ENCODE measurements at places on chromosomes 7 and 10.
A peak's percentile ranks its signal among the peaks of the same experiment; 100 is the strongest.

DNA sequence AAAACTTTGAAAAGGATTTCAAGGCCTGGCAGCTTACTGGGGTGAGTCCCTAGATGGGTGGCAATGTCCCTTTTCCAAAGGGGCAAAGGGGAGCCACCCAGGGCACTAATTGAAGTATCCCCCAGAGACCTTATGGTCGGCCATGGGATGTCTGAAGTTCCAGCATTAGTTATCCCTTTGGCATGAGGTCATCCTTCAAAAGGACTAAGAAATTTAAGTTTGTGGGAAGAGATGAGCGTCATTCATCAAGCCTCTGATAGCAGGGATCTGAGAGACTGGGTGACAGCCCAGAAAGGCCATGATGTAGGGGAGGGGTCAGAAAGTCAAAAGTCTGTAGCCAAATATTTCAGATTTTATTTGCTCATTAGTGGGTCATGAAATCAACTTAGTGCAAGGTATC is 195.3 kb downstream of the ZNF438 start:
- DNase-seq: no peak

GRCh38 chr10:90859321-90859751 is 1.5 kb upstream of the HTR7 start:
- peak; percentile 74 for DNase-seq

DNA sequence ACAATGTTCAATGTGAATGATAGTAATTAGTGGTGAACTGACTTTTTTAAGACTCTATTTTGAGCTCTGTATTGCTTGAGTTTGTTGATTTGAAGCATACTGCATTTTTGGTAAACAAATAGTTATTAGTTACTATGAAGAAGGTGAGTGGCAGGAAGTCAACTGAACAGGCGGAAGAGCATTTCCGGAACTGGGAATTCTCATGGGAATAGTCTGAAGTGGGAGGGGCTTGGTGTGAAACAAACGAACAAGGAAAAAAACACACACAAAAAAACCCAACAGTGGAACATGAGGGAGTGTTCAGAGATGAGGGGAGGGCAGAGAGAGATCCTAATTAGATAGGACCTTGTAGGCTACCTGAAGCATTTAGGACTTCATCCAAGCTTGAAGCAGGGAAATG is 43.9 kb upstream of the C1QL3 start:
- no peak for DNase-seq

DNA sequence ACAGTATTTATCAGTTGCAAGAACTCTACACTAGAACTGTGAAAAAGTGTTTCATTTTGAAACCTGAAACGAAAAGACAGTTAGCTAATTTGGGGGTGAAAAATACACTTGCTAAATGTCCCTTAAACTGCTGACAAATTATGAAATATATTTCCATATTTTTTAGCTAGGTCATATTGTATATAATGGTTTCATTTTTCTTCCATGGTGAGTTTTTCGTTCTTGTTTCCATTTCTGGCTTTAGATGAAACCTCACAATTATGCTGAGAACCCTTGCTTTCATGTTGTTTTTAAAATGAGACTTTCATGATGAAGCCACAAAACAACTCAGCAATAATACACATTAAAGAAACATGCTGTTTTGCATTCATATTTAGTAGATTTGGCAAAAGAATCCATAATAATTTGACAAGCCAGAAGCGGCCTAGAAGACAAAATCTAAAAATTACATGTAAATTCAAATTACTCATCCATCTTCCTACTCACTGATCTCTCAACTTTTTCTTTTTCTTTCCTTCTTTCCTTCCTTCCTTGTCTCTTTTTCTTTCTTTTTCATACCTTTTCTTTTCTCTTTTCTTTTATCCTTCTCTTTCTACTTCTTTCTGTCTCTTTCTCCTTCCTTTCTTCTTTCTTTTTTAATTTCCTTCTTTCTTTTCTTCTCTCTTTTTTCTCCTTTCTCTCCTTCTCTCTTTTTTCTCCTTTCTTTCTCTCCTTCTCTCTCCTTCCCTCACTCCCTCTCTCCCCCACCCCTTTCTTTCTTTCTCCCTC is 46.5 kb upstream of the ITGB8 start:
- no peak for DNase-seq

DNA sequence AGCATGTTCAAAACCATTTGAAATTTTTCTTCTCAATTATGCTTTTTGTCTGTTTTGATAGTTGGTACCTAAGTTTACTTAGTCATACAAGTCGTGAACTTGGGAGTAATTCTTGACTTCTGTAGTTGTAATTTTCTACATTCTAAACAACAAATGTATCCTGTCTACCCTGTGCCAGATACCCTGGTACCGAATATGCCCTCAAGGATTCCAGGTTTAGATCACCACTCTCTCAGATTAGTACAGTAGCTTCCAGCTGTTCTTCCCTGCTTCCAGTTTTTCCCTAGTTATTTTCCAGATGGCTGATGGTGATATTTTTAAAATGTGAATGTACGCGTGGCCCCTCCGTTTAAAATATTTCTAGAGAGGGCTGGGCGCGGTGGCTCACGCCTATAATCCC is 6.5 kb downstream of the STAM start:
- no peak for DNase-seq

- peak; percentile 18 for DNase-seq
Observed at GRCh38 chr10:22984066-22984465, 56.2 kb downstream of the ARMC3 start.

- DNase-seq: peak; percentile 99
Observed at GRCh38 chr10:16965740-16966447, 148.7 kb upstream of the RSU1 start.

DNA sequence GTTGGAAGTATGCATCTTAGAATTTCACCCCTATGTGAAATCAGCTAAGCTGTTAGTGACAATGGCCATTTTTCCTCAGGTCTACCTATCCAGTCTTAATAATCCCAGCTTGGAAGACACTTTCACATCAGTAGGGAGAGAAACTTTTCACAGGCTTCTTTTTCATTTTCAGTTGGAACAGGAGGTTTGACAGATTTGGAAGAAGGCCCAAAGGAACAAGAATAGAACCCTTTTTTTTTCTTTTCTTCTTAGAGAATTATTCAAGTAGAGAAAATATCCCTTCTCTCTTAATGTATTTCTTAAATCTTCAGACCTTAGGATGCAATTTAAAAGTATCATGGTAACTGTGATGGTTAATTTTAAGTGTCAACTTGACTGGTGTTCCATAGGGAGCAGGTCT is 410.5 kb upstream of the C7orf33 start:
- no peak for DNase-seq

- DNase-seq: no peak
Observed at GRCh38 chr10:77591238-77591880, 46.2 kb downstream of the KCNMA1 start.

DNA sequence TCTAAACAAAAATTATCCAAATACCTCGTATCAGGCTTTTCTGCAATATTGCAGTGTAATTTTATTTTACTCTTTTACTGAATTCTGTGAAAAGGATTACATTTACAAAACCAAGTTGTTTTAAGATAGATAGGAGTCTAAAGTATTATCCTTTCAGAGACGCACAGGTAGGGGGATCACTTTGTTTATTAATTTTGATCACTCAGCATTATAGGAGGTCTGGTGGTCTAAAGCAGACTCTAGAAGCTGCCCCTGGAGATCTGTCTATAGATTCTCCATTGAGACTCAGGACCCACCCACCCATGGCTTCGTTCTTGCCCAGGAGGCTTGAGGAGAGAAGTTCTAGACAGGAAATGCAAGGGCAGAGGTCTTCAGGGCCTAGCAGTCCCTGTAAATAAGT is 223.4 kb upstream of the YAE1 start:
- no peak for DNase-seq

GRCh38 chr10:43350156-43350555 is 21.3 kb upstream of the FXYD4 start:
- no peak for DNase-seq

DNA sequence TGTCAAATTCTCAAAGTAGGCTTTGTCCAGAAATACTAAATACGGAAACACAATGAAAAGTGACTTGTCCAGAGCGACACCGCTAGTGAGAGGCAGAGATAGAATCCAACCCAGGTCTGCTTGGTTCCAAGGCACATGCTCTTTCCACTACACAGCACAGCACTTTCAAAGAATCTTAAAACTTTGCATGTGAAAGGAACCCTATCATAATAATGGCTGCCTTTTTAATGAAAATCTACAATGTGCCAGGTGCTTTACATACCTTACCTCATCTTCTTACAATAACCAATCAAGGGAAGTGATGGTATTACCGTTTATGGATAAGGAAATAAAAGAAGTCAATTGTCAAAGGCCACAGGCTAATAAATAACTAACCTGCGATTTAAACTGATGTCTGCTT is 2.6 kb downstream of the CHCHD3 start:
- DNase-seq: no peak

- no peak for DNase-seq
Observed at GRCh38 chr7:101140746-101141382, 13.4 kb upstream of the AP1S1 start.

- DNase-seq: peak; percentile 85
Observed at GRCh38 chr10:33306701-33307519, 27.6 kb downstream of the NRP1 start.

- no peak for DNase-seq
Observed at GRCh38 chr7:2530071-2530987, 10.8 kb downstream of the LFNG start.

DNA sequence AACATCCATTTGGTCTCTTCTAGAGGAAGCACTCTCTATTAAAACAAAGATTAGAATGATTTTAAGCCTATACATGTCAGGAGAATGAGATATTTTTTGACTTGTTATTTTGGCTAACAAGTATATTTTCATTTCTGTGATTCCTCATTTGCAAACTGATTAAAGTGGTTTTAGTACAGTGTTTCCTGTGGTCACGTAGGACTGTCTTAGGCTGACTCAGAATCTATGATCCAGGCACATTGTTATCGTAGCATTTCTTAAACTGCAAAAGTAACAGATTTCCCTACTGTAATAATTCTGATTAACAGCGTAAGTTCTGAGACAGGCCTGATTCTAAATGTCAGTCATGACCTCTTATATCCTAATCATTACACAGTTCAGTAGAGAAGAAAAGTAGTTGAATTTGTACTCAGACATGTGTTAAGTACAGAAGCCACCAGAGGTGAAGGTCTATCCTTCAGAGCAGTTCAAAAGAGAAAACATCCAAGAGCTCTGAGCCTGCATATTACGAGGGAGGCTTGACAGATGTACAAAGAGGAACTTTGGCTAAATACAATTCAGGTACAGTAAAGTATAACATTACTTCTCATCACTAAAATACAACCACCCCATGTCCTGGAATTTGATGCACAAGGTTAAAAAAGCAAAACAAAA is 124.1 kb upstream of the TEX47 start:
- DNase-seq: peak; percentile 29

GRCh38 chr7:98969386-98969785 is 91.1 kb downstream of the TRRAP start:
- DNase-seq: no peak

- peak; percentile 58 for DNase-seq
Observed at GRCh38 chr7:47771336-47771989, 176.8 kb downstream of the PKD1L1 start.

DNA sequence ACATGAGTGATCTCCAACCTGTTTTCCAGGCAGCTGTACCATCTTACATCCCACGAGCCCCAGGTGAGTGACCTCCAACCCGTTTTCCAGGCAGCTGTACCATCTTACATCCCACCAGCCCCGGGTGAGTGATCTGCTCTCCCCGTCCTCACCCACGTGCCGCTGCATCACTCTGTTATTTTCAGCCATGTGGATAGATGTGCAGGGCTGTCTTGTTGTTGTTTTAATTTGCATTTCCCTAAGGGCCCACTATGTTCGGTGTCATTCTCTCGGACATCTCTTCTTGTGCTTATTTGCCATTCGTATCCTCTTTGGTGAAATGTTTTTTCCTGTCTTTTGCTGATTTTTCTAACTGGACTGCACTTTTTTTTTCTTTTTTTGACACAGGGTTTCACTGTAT is 17.9 kb upstream of the LARP4B start:
- no peak for DNase-seq

- peak; percentile 84 for DNase-seq
Observed at GRCh38 chr7:100626530-100627237, 14.3 kb downstream of the MOSPD3 start.

GRCh38 chr10:63699785-63700613 is 178.8 kb downstream of the REEP3 start:
- peak; percentile 98 for DNase-seq

DNA sequence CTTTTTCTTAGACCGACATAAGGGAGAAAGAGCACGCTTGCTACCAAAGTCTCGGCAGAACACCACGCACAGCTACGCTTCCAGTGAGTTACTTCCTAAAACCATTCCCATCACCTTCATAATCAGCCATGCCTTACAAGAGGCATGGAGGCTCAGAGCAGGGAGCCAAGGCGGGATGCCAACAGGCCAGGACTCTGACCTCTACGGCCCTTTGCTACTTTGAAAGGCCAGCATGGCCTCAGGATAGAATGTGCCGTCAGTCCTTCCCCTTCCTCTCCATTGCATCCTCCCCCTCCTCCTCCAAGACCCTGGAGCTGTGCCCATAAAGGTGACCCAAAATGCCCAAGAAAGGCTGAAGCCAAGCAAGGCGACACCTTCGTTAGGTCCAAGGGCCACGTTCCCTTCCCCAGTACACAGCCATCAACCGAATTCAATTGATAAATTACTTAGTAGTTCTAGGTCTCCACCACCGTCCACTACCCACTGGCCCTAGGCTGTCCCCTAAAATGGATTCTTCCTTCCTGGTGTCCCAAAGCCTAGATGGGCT is 5.7 kb downstream of the PRKAG2 start:
- DNase-seq: no peak

- no peak for DNase-seq
Observed at GRCh38 chr10:122464586-122464985, 3.2 kb downstream of the HTRA1 start.
